Stimulated activated CD4-positive, alpha-beta T cell treated with anti-CD3 and anti-CD28 coated beads, Interleukin-15, amount 100 ng/mL, for 1 hour (primary cell): ENCODE measurements at places on chromosomes 16 and 17.

- no peak for DNase-seq
These were observed 9.1 kb downstream of the CEP20 start for GRCh38 chr16:15879255-15879811.

GRCh38 chr17:75289832-75290337 lies 652 bp upstream of the SLC25A19 start:
- peak; percentile 50 for DNase-seq

GRCh38 chr16:82302042-82302727 lies 132.2 kb upstream of the MPHOSPH6 start:
- DNase-seq, result no peak

- no peak for DNase-seq
These were observed 285.2 kb downstream of the CDH13 start for GRCh38 chr16:82911925-82912324.
